ENCODE measurements at places on chromosomes 7 and 10.

DNA sequence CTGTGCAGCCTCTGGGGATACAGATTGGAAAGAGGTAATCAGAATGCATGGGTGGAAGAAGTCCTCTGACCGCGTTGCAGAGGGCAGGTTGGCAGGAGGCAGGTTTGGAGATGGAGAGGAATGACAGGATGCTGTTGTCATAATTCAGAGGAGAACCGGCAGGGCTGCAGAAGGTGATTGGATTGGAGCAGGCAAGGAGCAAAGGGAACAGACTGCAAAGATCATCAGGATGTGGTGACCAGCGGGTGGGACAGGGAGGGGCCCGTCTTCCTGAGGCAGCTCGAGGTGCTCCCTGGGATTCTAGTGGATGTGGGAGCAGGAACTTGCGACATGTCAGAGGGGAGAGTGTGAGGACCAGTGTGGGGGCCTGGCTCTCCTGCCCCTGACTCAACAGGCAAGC lies 78.5 kb upstream of the PPIF start:
- no peak for DNase-seq

DNA sequence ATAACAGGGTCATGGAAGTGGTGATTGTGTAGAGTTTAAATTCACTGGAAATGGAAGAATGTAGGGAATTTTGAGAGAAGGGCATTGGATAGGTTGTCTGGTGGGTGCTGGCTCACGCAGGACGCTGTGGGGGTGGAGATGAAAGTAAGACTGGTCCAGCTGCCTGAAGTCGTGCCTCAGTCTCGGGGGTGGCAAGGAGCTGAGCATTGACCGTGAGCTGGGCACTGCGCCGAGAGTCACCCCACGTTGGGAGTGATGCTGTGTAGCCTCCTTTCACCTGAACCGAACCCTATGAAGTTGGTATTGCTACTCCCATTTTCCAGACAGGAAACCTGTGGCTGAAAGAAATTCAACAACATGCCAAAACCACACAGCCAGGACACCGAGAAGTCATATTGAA lies 99.2 kb downstream of the ACTR3B start:
- DNase-seq: no peak

GRCh38 chr10:116203661-116204060 lies 69.3 kb downstream of the GFRA1 start:
- no peak for DNase-seq

- DNase-seq: no peak
Observed at GRCh38 chr10:45308707-45309106, 6.7 kb downstream of the OR13A1 start.

GRCh38 chr7:130359276-130359857 lies 14.8 kb downstream of the CPA5 start:
- no peak for DNase-seq

- DNase-seq: no peak
Observed at GRCh38 chr7:70660819-70661191, 471.1 kb upstream of the GALNT17 start.

- no peak for DNase-seq
Observed at GRCh38 chr10:60817398-60817805, 39.1 kb downstream of the CDK1 start.

- DNase-seq: no peak
Observed at GRCh38 chr7:19351341-19352304, 206.4 kb upstream of the FERD3L start.

DNA sequence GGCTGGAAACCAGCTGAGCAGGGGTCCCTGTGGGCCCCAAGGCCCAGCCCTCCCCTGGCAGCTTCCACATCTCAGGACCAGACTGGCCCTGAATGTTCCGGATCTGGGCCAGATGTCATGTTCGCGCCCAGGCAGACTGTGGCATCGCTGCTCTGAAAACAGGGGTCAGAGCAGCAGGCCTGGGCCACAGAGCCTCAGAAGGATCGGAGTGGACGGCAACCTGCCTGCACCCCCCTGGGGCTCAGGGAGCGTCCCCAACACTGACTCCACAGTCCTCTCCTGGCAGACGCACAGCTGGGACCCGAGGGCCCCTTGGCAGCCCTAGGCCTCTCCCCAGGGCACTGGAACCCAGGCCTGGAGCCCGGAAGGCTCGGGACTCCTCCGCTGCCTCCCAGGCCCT lies 91.3 kb upstream of the DNAAF5 start:
- no peak for DNase-seq

DNA sequence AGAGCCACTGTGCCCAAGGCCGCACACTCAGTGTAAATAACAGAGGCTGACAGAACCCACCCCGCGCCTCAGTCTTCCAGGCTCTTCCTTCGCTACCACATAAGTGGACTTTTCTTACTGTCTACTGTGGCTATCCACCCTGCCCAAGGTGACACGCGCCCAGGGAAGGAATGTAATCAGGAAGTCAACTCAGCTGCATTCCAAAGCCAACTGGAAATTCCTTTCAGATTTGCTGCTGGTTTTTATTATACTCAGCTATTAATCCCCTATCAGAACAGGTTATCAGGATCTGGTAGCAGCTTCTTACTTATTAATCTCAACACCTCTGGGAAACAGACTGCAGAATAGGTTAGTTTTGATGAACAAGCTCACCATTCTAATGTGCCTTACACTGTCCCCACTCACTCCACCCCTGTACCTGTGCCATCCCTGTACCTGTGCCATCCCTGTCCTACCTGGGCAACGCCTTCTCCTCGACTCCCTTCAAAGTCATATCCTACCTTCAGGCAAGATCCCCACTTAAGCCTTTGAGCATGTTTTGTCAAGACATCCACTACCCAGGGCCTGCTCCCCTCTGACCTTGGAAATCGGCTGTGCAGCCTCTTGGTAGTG lies 90.7 kb downstream of the NHLRC2 start:
- no peak for DNase-seq

DNA sequence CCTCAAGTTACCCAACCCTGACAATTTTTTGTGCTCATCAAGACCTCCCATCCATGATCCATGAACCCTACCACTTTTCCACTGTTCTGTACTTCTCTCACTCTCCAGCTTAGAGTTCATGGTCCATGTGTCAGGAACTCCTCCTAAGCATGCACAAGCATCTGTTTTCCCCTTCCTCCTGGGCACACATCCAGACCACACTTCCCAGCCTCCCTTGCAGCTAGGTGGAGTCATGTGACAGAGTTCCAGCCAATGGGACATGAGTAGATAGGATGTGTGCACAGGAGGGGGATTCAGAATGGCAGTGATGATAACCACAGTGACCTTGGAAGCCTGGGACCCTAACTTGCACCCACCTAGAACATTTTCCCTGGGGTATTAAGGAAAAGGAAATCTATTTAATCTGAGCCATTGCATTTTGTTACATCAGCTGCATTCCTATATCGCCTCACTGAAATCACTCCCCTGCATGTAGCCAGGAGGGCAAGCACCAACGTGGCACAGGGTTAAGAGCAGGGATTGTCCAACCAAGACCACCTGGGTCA lies 9.6 kb upstream of the FRMPD2 start:
- no peak for DNase-seq

GRCh38 chr7:27151341-27151930 lies 947 bp downstream of the HOXA3 start:
- DNase-seq: no peak

DNA sequence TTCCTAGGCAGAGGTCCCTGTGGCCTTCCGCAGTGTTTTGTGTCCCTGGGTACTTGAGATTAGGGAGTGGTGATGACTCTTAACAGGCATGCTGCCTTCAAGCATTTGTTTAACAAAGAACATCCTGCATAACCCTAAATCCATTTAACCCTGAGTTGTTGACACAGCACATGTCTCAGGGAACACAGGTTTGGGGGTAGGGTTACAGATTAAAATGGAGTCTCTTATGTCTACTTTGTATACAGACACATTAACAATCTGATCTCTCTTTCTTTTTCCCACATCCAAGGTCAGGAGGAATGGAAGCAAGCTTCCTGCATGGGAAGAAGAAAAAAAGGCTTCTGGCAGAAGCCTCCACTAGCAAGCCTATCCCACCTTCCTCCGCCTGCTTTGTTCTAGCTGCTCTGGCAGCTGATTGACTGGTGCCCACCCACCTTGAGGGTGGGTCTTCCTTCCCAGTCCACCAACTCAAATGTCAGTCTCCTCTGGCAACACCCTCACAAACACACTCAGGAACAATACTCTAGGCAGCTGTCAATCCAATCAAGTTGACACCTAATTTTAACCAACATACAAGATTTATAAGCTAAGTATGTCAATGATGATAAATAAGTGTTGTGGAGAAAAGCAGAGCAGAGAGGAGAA lies 176.5 kb upstream of the CCZ1B start:
- DNase-seq: peak; percentile 17

DNA sequence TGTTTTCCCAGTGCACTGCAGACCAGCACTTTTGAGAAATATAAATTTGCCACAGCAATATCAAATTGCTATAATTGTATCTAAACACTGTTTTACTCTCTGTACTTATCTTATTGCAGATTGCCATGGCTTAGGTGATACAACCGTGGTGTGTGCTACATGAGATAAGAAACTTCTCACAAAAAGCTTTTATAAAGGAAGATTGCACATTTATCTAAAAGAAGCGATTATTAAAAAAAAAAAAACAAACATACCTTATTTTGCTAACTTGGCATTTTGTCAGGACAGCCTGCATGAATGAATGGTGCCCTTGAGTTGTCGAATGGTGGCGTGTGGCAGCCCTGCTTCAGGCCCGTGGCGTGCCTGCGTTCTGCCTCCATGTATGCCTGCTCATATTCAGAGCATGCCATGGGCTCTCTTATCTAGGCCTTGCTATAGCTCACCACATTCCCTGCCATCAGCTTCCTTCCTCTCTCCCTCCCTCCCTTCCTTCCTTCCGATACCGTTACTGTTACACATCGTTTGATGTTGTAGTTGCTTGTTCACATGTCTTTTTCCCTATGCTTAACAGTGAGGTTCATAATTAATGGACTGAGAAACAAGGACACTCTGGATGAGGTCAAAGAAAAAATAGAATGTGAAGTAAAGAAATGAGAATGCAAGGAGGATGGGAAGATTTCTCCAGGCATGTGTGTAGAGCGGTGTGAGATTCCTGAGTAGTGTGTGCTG lies 34.9 kb downstream of the PRKAR2B start:
- DNase-seq: no peak

DNA sequence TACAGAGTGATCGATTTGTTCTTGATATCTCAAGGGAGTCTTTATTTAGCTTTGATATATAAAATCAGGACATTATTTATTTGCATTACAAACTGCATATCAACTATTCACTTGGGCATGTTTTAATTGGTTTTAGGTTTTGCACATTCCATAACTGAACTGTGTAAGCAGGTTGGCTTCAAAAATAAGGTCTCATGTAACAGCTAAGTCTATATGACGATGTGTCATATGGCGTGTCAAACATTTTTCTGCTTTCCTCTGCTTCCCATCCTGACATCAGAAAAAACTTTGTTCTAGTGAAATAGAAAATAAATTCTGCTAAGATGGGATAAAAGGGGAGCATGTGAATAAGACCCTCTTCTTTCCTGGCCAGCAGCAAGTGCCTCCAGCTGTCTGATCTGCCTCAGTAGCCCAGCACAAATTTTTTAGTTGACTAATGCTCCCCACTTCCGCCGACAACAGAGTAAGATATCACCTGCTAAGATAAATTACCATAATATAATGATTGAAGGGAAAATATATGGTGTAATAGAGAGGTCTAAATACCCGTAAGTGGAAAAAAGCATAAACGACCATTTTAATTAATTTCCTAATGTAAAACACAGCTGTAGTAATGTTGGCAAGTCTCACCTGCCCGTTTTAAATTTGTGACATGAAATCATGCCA lies 180.5 kb downstream of the TAX1BP1 start:
- no peak for DNase-seq

DNA sequence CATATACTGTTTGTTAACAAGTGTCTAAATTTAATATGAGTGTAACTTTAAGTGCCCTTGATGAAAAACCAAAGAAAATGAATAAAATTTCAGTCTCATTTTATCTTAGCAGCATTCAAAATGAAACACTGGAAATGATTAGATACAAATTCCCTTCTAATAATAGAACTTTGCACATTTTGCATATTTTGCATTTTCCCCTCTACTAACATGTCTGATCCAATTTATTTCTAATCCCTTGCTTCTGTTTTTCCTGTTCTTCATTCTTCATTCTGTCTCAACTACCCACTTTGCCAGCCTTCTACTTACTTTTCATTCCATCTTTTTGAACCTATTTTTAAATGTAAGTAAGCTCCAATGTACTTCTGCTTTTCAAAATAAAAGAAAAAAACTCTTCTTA lies 42.7 kb upstream of the SEMA3D start:
- no peak for DNase-seq

DNA sequence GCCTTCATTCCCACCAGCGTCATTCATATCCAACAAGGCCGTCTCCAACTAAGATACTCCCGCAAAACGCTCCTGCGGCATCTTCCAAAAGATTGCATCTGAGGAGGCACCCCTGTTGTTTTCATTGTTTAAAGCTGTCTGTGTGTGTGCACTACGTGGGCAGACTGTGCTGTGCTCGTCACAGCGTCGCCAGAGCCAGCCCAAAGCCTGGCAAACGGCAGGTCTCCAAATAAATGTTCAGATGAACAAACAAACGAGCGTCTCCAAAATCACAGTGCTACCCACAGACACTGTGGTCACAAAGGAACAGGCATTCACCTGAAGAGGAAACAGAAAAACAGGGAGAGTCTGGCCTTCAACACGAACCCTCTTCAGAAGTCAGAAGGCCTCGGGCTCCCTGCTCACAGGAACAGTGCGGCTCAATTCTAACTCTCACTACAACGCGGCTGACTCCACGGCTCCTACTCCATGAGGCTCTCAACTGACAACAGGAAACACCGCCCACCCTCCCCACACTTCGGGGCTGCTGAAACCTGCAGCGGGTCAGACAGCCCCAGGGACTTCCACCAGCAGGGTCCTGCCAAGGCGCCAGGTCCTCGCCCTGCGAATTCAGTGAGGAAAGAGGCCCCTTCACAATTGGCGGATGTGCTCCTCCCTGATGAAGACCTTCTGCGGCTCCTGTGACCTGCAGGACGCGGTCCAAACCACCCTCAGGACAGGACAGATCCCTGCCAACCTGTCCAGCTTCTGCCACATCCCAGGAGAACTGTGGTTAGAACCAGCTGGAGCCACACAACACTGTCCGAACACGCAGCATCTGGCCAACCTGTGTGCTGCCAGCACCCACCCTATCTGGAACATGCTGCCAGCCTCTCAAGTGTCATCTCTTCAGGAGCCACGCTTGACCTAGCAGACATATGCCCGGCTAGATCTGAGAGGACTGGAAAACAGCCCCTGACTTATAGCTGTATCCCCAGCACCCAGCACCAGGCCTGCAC lies 36.1 kb downstream of the MAD1L1 start:
- peak; percentile 32 for DNase-seq

DNA sequence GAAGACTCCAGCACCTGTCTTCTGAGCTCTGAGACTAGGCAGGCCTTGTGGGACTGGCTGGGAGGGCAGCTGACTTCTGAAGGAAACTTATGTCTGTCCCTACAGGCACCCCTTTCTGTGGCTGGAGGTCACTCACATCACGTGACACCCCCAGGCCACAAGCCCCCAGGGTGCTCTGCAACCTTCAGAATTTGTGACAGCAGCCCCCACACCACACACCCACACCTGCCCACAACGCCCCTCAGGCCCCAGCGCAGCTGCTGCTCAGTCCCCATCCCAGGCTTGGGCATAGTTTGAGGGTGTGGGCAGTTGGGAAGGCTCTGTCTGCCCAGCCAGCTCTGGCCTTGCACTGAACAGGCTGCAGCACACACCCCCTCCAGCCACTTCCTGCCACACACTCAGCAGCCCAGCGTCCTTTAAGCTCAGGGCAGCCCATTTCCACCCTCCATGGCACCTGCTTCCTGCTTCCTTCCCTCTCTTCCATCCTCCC lies 80.0 kb upstream of the UNC5B start:
- DNase-seq: no peak

Measured in NCI-H187 (cell line).